ENCODE measurements at places on chromosomes 4 and X. TPM values are rescaled to one million over a fixed set of nuclear protein-coding genes. Genes with fewer than 3 reads are reported as not detected.

DNA sequence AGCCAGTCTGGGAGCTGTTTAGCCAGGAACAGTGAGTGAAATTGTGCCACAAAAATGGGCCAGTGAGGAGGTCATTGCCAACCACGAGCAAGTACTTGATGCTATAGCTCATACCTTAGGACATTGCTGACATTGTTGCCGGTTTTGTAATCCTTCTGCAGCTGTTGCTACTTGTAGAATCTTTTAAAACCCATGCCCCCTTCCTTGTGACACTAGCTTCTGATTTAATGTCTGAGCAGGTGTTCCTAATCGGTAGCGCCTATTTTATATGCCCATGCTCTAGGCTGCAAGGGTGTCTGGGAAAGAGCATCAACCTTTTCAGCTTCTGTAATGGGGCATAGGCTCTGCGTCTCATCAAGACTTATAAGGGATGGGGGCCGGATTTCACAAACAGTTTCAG, 2.6 kb downstream of the POLA1 start:
- peaks cover 6% of the 10 kb centered on the region for H3K4me1 ChIP-seq
- H3K36me3 ChIP-seq: peaks cover 8% of the 10 kb centered on the region
- no peak for DNase-seq
- H3K27ac ChIP-seq: no peak overlapping the region
- H3K4me3 ChIP-seq: no peak overlapping the region

The MAGEC1 gene
- not detected for total RNA-seq

The CENPC gene
- 23.7 TPM for total RNA-seq

GRCh38 chr4:46900082-46900481, 9.0 kb downstream of the COX7B2 start:
- H3K4me1 ChIP-seq: no peaks in the 10 kb centered on the region
- H3K27ac ChIP-seq: no peak overlapping the region
- DNase-seq: no peak
- H3K4me3 ChIP-seq: no peak overlapping the region
- H3K36me3 ChIP-seq: no peaks in the 10 kb centered on the region

GRCh38 chr4:157984285-157984911, 188.4 kb downstream of the GASK1B start:
- no peak for DNase-seq
- H3K27me3 ChIP-seq: no peaks in the 10 kb centered on the region
- H3K4me3 ChIP-seq: no peak overlapping the region
- H3K4me1 ChIP-seq: no peaks in the 10 kb centered on the region

DNA sequence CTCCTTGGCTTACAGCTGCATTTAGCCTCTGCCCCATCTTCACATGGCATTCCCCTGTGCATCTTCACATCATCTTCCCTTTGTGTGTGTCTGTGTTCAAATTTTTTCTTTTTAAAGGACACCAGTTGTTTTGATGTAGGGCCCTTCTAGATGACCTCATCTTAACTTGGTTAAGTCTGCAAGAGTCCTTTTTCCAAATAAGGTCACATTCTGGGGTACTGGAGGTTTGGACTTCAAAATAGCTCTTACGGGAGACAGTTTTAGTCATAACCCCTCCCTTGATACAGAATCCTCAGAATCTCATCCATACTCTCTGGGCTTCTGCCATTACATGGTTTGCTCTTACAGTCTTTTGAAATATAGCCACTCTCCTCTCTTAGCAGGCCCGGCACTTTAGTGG, 231.5 kb upstream of the ATP6AP2 start:
- H3K4me1 ChIP-seq: no peaks in the 10 kb centered on the region
- no peak overlapping the region for H3K4me3 ChIP-seq
- DNase-seq: no peak
- no peak overlapping the region for H3K27ac ChIP-seq
- H3K27me3 ChIP-seq: no peaks in the 10 kb centered on the region
- H3K36me3 ChIP-seq: no peaks in the 10 kb centered on the region

The FHDC1 gene
- total RNA-seq: 21.9 TPM

The ZNF630 gene
- total RNA-seq: 4.2 TPM

The GABRB1 gene
- not detected for total RNA-seq

GRCh38 chrX:129957241-129958082, 25.0 kb upstream of the BCORL1 start:
- H3K27me3 ChIP-seq: no peaks in the 10 kb centered on the region
- DNase-seq: peak; percentile 77
- no peaks in the 10 kb centered on the region for H3K36me3 ChIP-seq
- H3K4me3 ChIP-seq: peak overlapping the region; percentile 50

The SPANXC gene
- not detected for total RNA-seq

DNA sequence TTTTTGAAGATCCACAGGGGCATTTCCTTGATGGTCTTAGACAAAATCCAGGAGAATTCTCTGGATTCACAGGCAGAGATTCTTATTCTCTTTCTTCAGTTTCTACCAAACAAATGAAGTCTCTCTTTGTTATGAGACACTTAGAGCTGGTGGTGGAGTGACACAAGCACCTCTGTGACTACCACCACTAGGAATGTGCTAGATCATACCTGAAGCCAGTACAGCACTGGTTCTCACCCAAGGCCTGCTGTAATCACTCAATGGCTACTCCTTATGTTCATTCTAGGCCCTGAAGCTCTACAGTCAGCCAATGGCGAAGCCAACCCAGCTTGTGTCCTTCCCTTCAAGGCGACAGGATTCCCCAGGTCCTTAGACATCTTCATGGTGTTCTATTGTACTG, 482.3 kb downstream of the TRAM1L1 start:
- DNase-seq: no peak
- H3K36me3 ChIP-seq: no peaks in the 10 kb centered on the region
- no peaks in the 10 kb centered on the region for H3K27me3 ChIP-seq
- H3K4me1 ChIP-seq: no peaks in the 10 kb centered on the region
- no peak overlapping the region for H3K4me3 ChIP-seq
- no peak overlapping the region for H3K27ac ChIP-seq

GRCh38 chr4:154485127-154485773, 6.3 kb downstream of the DCHS2 start:
- H3K27me3 ChIP-seq: peaks cover 39% of the 10 kb centered on the region
- no peak overlapping the region for H3K4me3 ChIP-seq
- no peak for DNase-seq

- no peak overlapping the region for H3K4me3 ChIP-seq
- DNase-seq: no peak
- no peaks in the 10 kb centered on the region for H3K36me3 ChIP-seq
- no peaks in the 10 kb centered on the region for H3K27me3 ChIP-seq
Observed at GRCh38 chr4:119068529-119068962, 67.1 kb upstream of the MYOZ2 start.

DNA sequence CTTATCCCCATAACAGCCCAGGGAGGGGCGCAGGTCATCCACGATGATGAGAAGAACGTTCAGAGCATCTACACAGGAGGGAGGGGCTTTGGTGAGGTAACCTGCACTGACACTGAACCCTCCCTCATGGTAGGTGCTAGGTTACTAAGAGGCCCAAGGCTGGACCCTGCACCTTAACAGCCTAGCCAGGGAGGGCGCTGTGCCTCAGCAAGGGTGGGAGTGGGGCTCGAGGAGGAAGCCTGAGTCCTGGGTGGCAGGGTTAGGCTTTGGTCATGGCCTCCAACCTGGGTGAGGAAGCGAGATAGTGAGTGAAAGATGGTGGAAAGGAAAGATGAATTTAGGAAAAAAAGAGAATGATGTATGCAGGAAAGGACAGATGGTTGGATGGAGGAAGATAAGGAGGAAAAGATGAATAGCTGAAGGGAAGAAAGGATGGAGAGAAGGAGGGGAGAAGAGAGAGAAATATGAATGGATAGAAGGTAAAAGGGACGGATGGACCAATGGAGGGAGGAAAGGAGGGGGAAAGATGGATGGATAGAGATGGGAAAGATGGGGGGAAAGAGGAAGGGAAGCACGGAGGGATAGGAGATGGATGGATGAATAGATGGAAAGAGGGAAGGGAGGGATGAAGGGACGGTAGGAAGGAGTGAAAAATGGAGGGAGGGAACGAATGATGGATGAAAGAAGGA, 736 bp downstream of the IDS start:
- H3K4me1 ChIP-seq: peaks cover 13% of the 10 kb centered on the region
- peak overlapping the region; percentile 61 for H3K4me3 ChIP-seq
- peak overlapping the region; percentile 91 for H3K27ac ChIP-seq
- H3K36me3 ChIP-seq: peaks cover 17% of the 10 kb centered on the region

The GPRASP3 gene
- total RNA-seq: 2.9 TPM

- no peaks in the 10 kb centered on the region for H3K4me1 ChIP-seq
- no peak overlapping the region for H3K4me3 ChIP-seq
- no peaks in the 10 kb centered on the region for H3K36me3 ChIP-seq
- H3K27me3 ChIP-seq: no peaks in the 10 kb centered on the region
- no peak overlapping the region for H3K27ac ChIP-seq
Observed at GRCh38 chr4:11119474-11119873, 309.2 kb downstream of the HS3ST1 start.

- peak overlapping the region; percentile 1 for H3K27ac ChIP-seq
- no peak overlapping the region for H3K4me3 ChIP-seq
- no peak for DNase-seq
Observed at GRCh38 chr4:53558065-53558801, 33.1 kb downstream of the LNX1 start.

DNA sequence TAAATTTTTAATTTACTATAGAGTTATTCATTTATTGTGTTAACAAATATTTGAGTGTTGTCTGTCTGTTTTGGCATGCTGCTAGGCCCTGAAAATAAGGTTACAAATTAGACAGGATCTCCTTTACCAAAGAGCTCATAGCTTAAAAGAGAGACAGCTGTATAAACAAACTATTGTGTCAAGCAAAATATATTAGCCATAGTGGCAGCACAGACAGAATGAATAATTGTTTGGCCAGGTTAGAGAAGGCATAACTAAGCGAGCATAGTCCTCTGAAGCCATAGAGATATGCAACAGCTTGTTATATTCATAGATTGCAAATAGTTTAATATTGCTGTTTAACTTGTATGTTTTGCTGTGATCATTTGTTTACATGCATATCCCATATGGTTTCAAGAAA, 66.7 kb upstream of the NDUFC1 start:
- no peak overlapping the region for H3K4me3 ChIP-seq
- no peak overlapping the region for H3K27ac ChIP-seq
- DNase-seq: no peak

- no peaks in the 10 kb centered on the region for H3K4me1 ChIP-seq
- H3K27me3 ChIP-seq: no peaks in the 10 kb centered on the region
- no peaks in the 10 kb centered on the region for H3K36me3 ChIP-seq
- H3K4me3 ChIP-seq: no peak overlapping the region
Observed at GRCh38 chrX:101708163-101708562, 48.5 kb upstream of the ARMCX2 start.

DNA sequence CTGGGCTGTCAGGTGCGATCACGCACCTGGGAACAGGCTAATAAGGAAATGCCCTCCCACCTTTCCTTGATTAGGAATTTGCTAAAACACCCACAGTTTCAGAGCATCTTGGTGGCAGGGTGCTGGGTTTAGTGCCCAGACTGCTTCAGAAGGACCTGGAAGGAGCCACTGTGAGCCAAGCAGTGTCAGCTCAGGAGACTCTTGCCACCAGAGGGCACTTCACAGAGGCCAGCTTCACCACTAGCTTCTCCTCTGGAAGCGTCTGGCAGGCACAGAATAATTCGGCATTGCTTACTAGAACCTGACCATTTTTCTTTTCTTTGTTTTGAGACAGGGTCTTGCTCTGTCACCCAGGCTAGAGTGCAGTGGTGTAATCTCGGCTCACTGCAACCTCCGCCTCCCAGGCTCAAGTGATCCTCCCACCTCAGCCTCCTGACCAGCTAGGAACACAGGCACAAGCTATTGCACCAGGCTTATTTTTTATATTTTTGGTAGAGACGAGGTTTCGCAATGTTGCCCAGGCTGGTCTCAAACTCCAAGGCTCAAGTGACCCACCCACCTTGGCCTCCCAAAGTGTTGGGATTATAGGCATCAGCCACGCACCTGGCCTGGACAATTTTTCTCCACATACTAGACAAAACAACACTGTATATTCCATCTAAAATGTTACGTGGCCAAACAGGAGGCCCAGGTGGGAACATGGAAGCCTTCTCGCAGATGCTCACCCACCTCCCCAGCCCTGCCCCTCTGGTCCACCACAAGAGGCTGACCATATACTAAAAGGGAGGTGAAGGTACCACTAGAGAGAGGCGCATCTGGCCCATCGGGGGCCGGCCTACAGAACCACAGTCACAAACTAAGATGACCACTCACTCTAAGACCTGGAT, 14.1 kb downstream of the NOP14 start:
- H3K27me3 ChIP-seq: no peaks in the 10 kb centered on the region
- no peak for DNase-seq
- H3K36me3 ChIP-seq: peaks cover 100% of the 10 kb centered on the region
- no peak overlapping the region for H3K4me3 ChIP-seq
- no peak overlapping the region for H3K27ac ChIP-seq

GRCh38 chrX:139554376-139554775, 23.8 kb downstream of the F9 start:
- H3K36me3 ChIP-seq: no peaks in the 10 kb centered on the region
- H3K27me3 ChIP-seq: no peaks in the 10 kb centered on the region
- no peak overlapping the region for H3K4me3 ChIP-seq
- no peaks in the 10 kb centered on the region for H3K4me1 ChIP-seq

- DNase-seq: no peak
- no peaks in the 10 kb centered on the region for H3K4me1 ChIP-seq
- H3K27me3 ChIP-seq: no peaks in the 10 kb centered on the region
- H3K36me3 ChIP-seq: no peaks in the 10 kb centered on the region
- H3K4me3 ChIP-seq: no peak overlapping the region
- no peak overlapping the region for H3K27ac ChIP-seq
Observed at GRCh38 chr4:147340591-147341120, 140.2 kb upstream of the EDNRA start.

DNA sequence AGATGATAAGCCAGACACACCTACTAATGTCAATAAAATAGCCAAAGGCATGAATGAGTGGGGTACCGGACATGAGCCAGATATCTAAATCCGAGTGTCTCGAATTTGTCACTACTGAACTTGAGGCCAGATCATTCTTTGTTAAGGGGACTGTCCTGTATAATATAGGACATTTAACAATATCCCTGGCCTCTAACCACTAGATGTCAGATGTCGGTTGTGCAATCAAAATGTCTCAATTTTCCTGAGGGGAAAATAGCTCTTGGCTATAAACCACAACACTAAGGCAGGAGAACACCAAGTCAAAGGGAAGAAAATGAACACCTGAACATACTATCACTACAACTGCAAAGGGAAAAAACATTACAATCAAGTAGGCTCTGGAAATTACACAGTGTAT, 154.5 kb downstream of the GPM6A start:
- H3K4me3 ChIP-seq: no peak overlapping the region
- no peaks in the 10 kb centered on the region for H3K27me3 ChIP-seq
- H3K4me1 ChIP-seq: no peaks in the 10 kb centered on the region
- no peak overlapping the region for H3K27ac ChIP-seq
- no peak for DNase-seq

GRCh38 chr4:3247399-3248177, 1.4 kb upstream of the MSANTD1 start:
- DNase-seq: no peak
- H3K27ac ChIP-seq: no peak overlapping the region
- H3K27me3 ChIP-seq: no peaks in the 10 kb centered on the region
- H3K36me3 ChIP-seq: no peaks in the 10 kb centered on the region
- H3K4me3 ChIP-seq: no peak overlapping the region

All from suprapubic skin (tissue), 4 donors.